ENCODE measurements at places on chromosomes 6 and 20.

DNA sequence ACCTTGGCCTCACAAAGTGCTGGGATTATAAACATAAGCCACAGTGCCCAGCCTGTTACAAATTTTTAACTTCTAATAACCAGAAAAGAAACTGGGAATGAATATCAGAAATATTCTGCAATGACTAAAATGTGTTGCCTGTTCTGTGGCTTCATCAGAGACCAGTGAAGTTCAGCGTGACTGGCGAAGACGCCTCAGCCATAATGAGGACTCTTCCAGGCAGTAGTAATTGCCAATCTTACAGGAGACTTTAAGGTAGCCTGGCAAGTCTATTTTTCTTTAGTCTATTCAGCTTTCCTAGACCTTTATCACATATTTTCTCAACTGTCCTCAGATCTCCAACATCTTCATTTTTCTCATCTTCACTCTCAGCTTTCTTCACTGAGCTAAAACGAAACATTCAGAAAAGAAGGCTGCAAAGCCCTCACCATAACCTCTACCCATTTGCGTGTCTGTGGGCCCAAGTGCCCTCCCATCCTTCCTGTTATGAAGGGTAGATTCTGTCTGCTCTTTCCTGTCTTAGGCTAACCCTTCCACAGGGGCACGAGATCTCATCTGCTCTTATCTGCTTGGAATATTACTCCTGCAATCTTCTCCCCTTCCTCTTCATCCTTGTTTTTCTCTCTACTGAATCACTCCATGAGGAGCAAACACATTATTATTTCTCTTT is 42.0 kb upstream of the OLIG3 start:
- DNase-seq: no peak

DNA sequence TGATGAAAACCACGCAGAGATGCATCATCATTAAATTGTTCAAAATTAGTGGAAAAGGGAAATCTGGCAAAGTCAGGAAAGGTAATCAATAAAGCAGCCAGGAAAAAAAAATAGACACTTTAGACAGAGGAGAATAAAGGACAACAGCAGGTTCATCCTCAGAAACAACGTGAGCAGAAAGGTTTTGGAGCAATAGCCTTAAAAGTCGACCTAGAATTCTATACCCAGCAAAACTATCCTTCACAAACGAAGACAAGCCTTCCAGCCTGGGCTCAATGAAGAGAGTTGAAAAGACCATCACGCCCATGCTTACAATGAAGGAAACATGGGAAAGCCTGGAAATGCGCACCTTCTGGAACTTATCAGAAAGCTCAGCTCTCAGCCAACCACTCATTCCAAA is 24.7 kb upstream of the CHRNA4 start:
- DNase-seq: no peak

- no peak for DNase-seq
Observed at GRCh38 chr6:107064579-107065065, 36.6 kb downstream of the MTRES1 start.

- no peak for DNase-seq
Observed at GRCh38 chr6:11168091-11168635, 56.6 kb upstream of the ERVFRD-1 start.

GRCh38 chr20:59134182-59134581 is 29.4 kb upstream of the ZNF831 start:
- no peak for DNase-seq

Data from stimulated activated CD8-positive, alpha-beta memory T cell treated with anti-CD3 and anti-CD28 coated beads, Interleukin-12 subunit alpha, Interleukin-12 subunit beta, amount 100 ng/mL, for 4 hours (primary cell).